Astrocyte (in vitro differentiated cells and primary cell): ENCODE measurements at places on chromosomes 2 and 18. TPM values are rescaled to one million over a fixed set of nuclear protein-coding genes. Genes with fewer than 3 reads are reported as not detected.

DNA sequence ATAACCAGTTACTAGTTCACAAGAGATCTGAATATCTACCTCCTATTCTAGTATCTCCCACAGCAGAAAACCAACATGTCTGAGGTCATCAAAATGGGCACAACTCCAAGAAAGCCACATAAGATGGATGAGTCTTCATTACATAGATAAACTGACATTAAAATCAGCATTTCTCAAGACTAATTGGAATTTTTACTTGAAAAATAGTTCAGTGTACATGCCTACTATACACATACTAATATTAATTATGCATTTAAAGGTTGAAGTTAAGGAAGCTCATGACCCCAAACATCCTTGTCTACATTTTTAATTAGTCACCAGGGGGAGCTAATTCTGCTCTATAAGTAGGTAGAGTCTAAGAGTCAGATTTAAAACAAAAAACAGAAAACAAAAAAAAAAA lies 41.9 kb downstream of the ZNF521 start:
- H3K27ac ChIP-seq = no peak overlapping the region
- DNase-seq = peak; percentile 81
- peaks cover 4% of the 10 kb centered on the region for H3K4me1 ChIP-seq
- no peak overlapping the region for H3K4me3 ChIP-seq
- H3K27me3 ChIP-seq = no peaks in the 10 kb centered on the region
- peaks cover 3% of the 10 kb centered on the region for H3K36me3 ChIP-seq

DNA sequence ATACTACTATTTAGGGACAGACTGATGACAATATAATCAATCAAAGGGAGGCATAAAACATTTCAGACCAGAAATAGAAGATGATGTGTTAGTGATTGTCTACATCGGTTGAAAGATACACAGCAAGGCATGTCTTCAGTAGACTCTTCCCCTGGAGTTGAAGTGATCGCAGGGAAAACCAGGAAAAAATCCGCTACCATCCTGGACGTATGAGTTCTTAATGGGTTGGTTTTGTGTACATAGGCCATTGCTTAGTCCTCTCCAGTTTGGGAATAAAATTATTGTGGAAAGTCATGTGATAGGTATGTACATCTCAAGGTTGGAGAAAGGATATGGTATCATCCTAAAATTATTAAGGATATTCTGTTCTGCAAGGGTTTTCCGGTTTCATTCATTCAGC lies 4.3 kb downstream of the APCDD1 start:
- H3K4me1 ChIP-seq = no peaks in the 10 kb centered on the region
- no peak overlapping the region for H3K27ac ChIP-seq
- DNase-seq = no peak
- H3K4me3 ChIP-seq = no peak overlapping the region
- peaks cover 20% of the 10 kb centered on the region for H3K27me3 ChIP-seq

DNA sequence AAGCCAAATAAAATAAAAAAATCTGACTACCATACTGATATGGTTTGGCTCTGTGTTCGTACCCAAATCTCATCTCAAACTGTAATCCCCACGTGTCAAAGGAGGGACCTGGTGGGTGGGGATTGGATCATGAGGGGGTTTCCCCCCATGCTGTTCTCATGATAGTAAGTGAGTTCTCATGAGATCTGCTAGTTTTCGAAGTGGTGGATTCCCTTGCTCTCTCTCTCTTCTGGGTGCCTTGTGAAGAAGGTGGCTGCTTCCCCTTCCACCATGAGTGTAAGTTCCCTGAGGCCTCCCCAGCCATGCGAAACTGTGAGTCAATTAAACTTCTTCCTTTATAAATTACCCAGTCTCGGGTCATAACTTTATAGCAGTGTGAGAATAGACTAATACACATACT lies 123.8 kb upstream of the WDSUB1 start:
- H3K4me3 ChIP-seq = no peak overlapping the region
- H3K4me1 ChIP-seq = no peaks in the 10 kb centered on the region
- H3K27ac ChIP-seq = no peak overlapping the region
- no peak for DNase-seq

Gene IL1F10
- total RNA-seq = not detected in 2 replicates

Gene EFR3B
- 13.3 and 14.7 TPM in 2 replicates for total RNA-seq

GRCh38 chr18:24683925-24684324 lies 223.5 kb downstream of the HRH4 start:
- no peaks in the 10 kb centered on the region for H3K4me1 ChIP-seq
- DNase-seq = no peak
- no peak overlapping the region for H3K27ac ChIP-seq
- H3K36me3 ChIP-seq = no peaks in the 10 kb centered on the region
- no peaks in the 10 kb centered on the region for H3K27me3 ChIP-seq

Gene OXER1
- total RNA-seq = 0.39 and 0.43 TPM in 2 replicates

DNA sequence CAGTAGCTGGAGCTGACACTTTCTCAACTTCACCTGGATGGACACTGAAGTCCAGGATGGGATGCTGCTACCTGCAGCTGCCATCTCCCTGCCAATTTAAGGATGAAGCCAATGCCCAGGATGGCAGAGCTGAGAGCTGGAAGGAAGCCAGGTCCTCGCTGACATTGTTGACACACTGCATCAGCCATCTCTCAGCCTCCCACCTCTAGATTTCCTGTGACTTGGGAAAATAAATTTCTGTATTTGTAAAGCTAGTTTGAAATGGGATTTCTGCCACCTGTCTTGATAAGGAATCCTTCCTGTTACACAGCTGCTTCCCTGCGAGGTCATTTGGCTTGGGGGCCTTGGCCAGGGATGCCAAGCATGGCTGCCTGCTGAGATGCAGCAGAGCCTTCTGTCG lies 43.5 kb downstream of the KCTD1 start:
- H3K27ac ChIP-seq = no peak overlapping the region
- H3K4me3 ChIP-seq = no peak overlapping the region
- no peaks in the 10 kb centered on the region for H3K27me3 ChIP-seq
- H3K4me1 ChIP-seq = no peaks in the 10 kb centered on the region
- H3K36me3 ChIP-seq = no peaks in the 10 kb centered on the region

- H3K27me3 ChIP-seq = no peaks in the 10 kb centered on the region
- no peaks in the 10 kb centered on the region for H3K36me3 ChIP-seq
- no peak overlapping the region for H3K27ac ChIP-seq
- no peaks in the 10 kb centered on the region for H3K4me1 ChIP-seq
- H3K4me3 ChIP-seq = no peak overlapping the region
- DNase-seq = no peak
Measured at GRCh38 chr2:145156199-145156598, 636.3 kb upstream of the ZEB2 start.

GRCh38 chr2:205883965-205884364 lies 201.7 kb downstream of the NRP2 start:
- no peaks in the 10 kb centered on the region for H3K27me3 ChIP-seq
- no peaks in the 10 kb centered on the region for H3K36me3 ChIP-seq
- no peaks in the 10 kb centered on the region for H3K4me1 ChIP-seq
- H3K27ac ChIP-seq = no peak overlapping the region

GRCh38 chr2:111918383-111918806 lies 20.0 kb downstream of the MERTK start:
- no peak overlapping the region for H3K4me3 ChIP-seq
- no peak overlapping the region for H3K27ac ChIP-seq
- peak; percentile 80 for DNase-seq
- H3K27me3 ChIP-seq = peaks cover 5% of the 10 kb centered on the region
- peaks cover 4% of the 10 kb centered on the region for H3K4me1 ChIP-seq

DNA sequence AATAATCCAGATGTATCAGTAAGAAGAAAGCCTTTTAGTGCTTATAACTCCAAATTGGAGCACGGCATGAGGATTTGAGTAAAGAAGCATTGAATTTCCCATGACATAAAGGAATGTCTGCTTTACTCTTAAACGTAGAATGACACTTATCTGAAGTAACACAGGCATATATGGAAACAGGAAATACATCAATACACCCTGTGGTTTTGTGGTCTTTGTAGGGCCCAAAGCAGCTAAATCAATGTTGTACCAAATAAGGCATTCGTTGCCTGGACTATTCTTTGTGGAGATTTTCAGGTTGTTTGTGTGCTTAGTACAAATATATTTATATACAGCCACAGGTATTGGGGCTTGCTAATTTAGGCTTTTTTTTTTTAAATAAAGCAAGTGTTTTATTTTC lies 660.5 kb downstream of the LRRTM4 start:
- DNase-seq = no peak
- no peak overlapping the region for H3K27ac ChIP-seq
- H3K4me1 ChIP-seq = no peaks in the 10 kb centered on the region
- no peak overlapping the region for H3K4me3 ChIP-seq
- no peaks in the 10 kb centered on the region for H3K27me3 ChIP-seq

Gene EMILIN2
- 29.6 and 33.4 TPM in 2 replicates for total RNA-seq

- no peaks in the 10 kb centered on the region for H3K36me3 ChIP-seq
- peaks cover 16% of the 10 kb centered on the region for H3K4me1 ChIP-seq
- H3K27me3 ChIP-seq = no peaks in the 10 kb centered on the region
- peak; percentile 30 for DNase-seq
Measured at GRCh38 chr2:54329482-54330161, 73.6 kb upstream of the TSPYL6 start.

GRCh38 chr18:26397019-26397418 lies 151.3 kb downstream of the KCTD1 start:
- no peak overlapping the region for H3K4me3 ChIP-seq
- no peaks in the 10 kb centered on the region for H3K27me3 ChIP-seq
- no peak for DNase-seq
- no peak overlapping the region for H3K27ac ChIP-seq

GRCh38 chr2:159124441-159124911 lies 156.0 kb downstream of the TANC1 start:
- H3K4me1 ChIP-seq = peaks cover 37% of the 10 kb centered on the region
- peak overlapping the region; percentile 97 for H3K27ac ChIP-seq
- no peaks in the 10 kb centered on the region for H3K36me3 ChIP-seq
- H3K4me3 ChIP-seq = no peak overlapping the region

GRCh38 chr18:48985161-48985560 lies 34.4 kb upstream of the SMAD7 start:
- H3K27ac ChIP-seq = no peak overlapping the region
- no peak overlapping the region for H3K4me3 ChIP-seq
- peaks cover 13% of the 10 kb centered on the region for H3K4me1 ChIP-seq

- no peak overlapping the region for H3K4me3 ChIP-seq
- H3K27ac ChIP-seq = no peak overlapping the region
- no peaks in the 10 kb centered on the region for H3K36me3 ChIP-seq
- DNase-seq = no peak
Measured at GRCh38 chr2:71910277-71910676, 237.4 kb downstream of the CYP26B1 start.

Gene HRH4
- 0.17 and 0.25 TPM in 2 replicates for total RNA-seq

Gene RIT2
- not detected in 2 replicates for total RNA-seq

Gene GALNT14
- total RNA-seq = 2.1 and 2.9 TPM in 2 replicates

- DNase-seq = no peak
- no peaks in the 10 kb centered on the region for H3K27me3 ChIP-seq
- H3K4me1 ChIP-seq = no peaks in the 10 kb centered on the region
- H3K4me3 ChIP-seq = no peak overlapping the region
Measured at GRCh38 chr2:152962446-152962845, 244.0 kb downstream of the ARL6IP6 start.

DNA sequence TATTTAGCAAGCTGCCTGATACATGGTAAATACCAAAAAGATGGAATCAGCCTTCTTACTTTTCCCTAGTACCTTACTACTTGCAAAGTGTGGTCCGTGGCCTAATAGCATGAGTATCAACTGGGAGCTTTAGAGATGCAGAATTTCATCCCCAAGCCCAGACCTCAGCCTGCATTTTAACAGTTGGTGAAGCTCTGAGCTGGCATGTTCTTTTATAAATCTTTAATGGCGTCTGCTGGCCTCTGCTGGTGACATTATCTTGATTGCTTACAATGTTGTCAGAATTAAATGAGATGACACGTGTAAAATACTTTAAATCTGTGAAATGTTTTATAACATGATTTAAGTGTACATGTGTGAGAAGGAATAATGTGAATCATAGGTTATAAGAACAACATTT lies 115.1 kb upstream of the NOSTRIN start:
- H3K36me3 ChIP-seq = no peaks in the 10 kb centered on the region
- no peaks in the 10 kb centered on the region for H3K27me3 ChIP-seq
- H3K4me3 ChIP-seq = no peak overlapping the region
- H3K27ac ChIP-seq = no peak overlapping the region

Gene TMEM198
- 3.8 TPM in 2 replicates for total RNA-seq

DNA sequence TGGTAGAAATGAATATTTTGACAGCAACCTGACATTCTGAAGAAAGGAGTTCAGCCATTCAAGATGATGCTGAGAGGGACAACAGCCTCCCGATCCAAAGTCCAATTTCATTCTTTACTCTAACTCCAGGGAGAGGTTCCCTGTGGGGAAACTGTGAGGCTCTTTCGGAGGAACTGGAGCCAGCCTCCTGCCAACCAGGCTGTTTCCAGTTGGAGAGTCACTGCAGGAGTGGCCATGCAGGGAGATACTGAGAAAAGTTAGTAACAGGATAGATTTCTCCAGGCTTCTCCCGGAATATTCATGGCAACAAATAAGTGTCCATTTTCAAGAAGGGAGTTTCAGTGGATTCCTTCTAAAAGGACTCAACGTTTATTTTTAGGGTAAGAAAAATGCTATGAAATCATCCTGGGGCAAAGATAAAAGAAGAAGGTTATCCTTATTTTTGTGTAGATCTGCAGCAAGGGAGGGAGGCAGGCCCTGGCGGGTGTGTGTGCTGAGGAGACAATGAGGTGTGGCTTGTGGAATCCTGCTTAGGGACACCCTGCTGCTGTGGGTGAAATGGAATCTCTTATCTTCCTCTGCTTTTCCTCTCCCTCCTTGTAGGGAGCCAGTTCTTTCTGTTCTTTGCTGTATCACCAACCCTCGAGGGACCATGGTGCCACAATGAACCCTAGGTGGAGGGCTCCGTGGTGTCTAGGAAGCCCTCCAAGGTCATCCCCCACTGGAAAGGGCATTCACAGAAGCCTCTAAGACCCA lies 18.1 kb downstream of the KLHL14 start:
- no peak overlapping the region for H3K27ac ChIP-seq
- no peaks in the 10 kb centered on the region for H3K4me1 ChIP-seq
- no peak for DNase-seq
- H3K36me3 ChIP-seq = no peaks in the 10 kb centered on the region
- no peak overlapping the region for H3K4me3 ChIP-seq

Gene CCDC121
- 1.2 and 1.6 TPM in 2 replicates for total RNA-seq

GRCh38 chr2:232276084-232276732 lies 102.3 kb upstream of the ALPP start:
- H3K4me3 ChIP-seq = no peak overlapping the region
- no peak overlapping the region for H3K27ac ChIP-seq
- peaks cover 3% of the 10 kb centered on the region for H3K4me1 ChIP-seq
- no peak for DNase-seq
- peaks cover 3% of the 10 kb centered on the region for H3K36me3 ChIP-seq

DNA sequence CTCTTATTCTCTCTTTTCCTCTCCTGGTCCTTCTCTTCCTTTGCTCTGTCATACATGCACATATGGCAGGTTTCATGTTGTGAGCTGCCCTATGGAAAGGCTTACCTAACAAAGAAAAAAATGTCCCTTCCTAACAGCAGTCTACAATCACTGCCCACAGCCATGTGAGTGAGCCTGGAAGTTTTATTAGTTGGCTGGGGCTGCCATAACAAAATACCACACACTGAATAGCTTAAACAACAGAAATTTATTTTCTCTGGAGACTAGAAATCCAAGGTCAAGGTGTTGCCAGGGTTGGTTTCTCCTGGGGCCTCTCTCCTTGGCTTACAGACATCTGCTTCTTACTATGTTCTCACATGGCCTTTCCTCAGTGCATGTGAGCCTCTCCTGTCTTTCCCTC lies 142.1 kb downstream of the TRIB2 start:
- no peak overlapping the region for H3K4me3 ChIP-seq
- H3K27me3 ChIP-seq = no peaks in the 10 kb centered on the region
- H3K4me1 ChIP-seq = peaks cover 16% of the 10 kb centered on the region
- H3K27ac ChIP-seq = no peak overlapping the region
- no peak for DNase-seq
- no peaks in the 10 kb centered on the region for H3K36me3 ChIP-seq

Gene LDLRAD4
- total RNA-seq = 26.0 and 40.1 TPM in 2 replicates

Gene INHBB
- total RNA-seq = 7.1 and 19.8 TPM in 2 replicates

Gene MYO3B
- total RNA-seq = not detected in 2 replicates
